ENCODE measurements at places on chromosomes 7 and 10. TPM values are rescaled to one million over a fixed set of nuclear protein-coding genes. Genes with fewer than 3 reads are reported as not detected.

DNA sequence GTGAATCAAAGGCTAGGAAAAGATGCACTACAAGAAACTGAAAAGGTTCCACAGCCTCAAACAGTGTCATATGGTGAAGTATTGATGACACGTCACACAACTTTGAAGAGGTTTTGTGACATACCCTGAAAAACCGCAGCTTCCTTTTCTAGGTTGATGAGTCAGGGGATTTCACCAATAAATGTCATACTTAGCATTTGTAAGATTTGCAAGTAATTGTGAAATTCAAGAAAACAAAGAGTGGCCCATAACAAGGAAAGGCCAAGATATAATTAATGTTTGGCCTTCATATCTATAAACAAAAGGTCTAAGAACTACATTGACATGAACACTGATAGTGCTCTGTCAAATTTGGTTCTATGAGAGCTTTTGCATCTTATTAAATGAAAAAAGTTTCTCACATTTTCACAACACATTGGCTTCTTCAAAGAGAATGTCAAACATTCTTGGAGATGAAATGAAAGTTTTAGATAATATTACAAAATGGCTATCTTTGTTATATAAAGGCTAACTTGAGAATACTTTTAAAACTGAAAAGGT lies 62.0 kb upstream of the NAMPT start:
- H3K27me3 ChIP-seq = no peaks in the 10 kb centered on the region
- no peaks in the 10 kb centered on the region for H3K36me3 ChIP-seq
- no peaks in the 10 kb centered on the region for H3K4me1 ChIP-seq
- no peak overlapping the region for H3K4me3 ChIP-seq

DNA sequence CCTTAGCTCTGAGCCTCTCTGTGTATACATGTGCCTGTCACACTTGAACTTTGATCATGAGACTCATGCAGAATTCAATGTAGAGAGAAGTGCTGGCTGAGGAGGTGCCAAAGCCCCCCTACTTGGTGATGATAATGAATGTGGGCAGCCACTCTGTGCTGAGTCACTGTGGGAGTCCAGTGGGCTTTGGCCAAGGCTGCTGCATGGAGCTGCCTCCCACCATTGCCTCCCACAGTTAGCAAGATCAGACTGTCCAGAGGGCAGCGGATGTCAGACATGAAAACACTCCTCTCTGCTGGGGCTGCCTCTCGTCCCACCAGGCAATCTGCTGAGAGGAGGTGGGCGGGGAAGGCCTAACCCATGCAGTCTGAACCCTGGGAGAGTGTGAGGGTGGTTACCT lies 180.3 kb downstream of the SH2D4B start:
- no peaks in the 10 kb centered on the region for H3K36me3 ChIP-seq
- H3K27me3 ChIP-seq = no peaks in the 10 kb centered on the region
- H3K4me1 ChIP-seq = no peaks in the 10 kb centered on the region

DNA sequence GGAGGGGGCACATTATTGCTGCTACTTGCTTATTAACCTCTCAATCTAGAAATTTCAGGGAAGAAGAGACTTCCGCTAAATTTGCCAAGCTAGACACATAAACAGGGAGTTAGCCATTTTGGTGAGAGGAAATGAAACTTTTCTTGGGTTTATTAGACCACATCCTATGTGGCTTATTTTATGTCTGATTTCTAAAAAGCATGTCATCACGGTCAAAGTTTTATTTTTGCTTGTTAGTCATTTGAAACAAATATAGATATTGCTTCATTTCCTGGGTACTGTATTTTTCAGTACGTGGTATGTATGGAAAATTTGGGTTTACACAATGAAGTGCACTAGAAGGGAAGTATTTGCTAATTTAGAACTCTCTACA lies 144.1 kb downstream of the TCF7L2 start:
- no peak overlapping the region for H3K27ac ChIP-seq
- DNase-seq = no peak
- H3K4me3 ChIP-seq = no peak overlapping the region

- H3K36me3 ChIP-seq = no peaks in the 10 kb centered on the region
- no peaks in the 10 kb centered on the region for H3K27me3 ChIP-seq
- no peak overlapping the region for H3K4me3 ChIP-seq
- no peak for DNase-seq
- H3K27ac ChIP-seq = no peak overlapping the region
Observed at GRCh38 chr7:112896026-112896601, 105.9 kb upstream of the TMEM168 start.

DNA sequence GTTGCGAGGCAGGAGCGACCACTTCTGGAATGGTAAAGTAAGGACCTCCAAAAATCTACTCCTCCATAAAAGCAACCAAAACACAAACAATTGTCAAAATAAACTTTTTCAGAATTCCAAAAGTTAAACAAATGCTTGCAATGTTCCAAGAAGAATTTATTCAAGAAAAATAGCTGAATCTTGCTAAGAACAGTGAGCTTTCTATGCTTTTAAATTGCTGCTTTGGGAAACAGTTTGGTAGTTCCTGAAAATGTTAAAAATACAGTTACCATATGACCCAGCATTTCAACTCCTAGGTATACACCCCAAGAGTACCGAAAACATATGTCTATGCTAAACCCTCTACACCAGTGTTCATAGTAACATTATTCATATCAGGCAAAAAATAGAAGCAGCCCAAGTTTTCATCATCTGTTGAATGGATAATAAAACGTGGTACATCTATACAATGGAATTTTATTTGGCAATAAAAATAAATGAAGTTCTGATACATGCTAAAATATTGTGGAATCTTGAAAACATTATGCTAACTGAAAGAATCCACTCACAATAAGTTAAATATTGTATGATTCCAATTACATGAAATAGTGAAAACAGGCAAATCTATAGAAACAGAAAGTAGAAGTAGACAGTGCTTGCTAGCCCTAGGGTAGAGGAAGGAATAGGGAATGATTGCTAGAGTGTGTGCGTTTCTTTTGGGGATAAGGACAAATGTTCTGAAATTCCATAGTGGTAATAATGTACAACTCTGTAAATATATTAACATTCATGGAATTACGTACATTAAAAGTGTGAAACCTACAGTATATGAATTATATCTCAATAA lies 57.0 kb downstream of the LRRN3 start:
- no peak for DNase-seq
- no peak overlapping the region for H3K4me3 ChIP-seq
- no peaks in the 10 kb centered on the region for H3K36me3 ChIP-seq
- no peaks in the 10 kb centered on the region for H3K4me1 ChIP-seq
- no peak overlapping the region for H3K27ac ChIP-seq
- no peaks in the 10 kb centered on the region for H3K27me3 ChIP-seq

- peaks cover 45% of the 10 kb centered on the region for H3K36me3 ChIP-seq
- no peak overlapping the region for H3K4me3 ChIP-seq
- peak overlapping the region; percentile 64 for H3K27ac ChIP-seq
- no peaks in the 10 kb centered on the region for H3K27me3 ChIP-seq
Observed at GRCh38 chr10:102812231-102812876, 24.9 kb downstream of the CYP17A1 start.

- no peak overlapping the region for H3K27ac ChIP-seq
- H3K36me3 ChIP-seq = no peaks in the 10 kb centered on the region
- H3K4me3 ChIP-seq = no peak overlapping the region
- H3K27me3 ChIP-seq = no peaks in the 10 kb centered on the region
Observed at GRCh38 chr7:94351703-94352102, 43.0 kb upstream of the COL1A2 start.

- H3K27me3 ChIP-seq = no peaks in the 10 kb centered on the region
- no peaks in the 10 kb centered on the region for H3K4me1 ChIP-seq
- no peak overlapping the region for H3K4me3 ChIP-seq
- H3K27ac ChIP-seq = no peak overlapping the region
Observed at GRCh38 chr7:149827089-149827981, 10.8 kb upstream of the ZNF862 start.

DNA sequence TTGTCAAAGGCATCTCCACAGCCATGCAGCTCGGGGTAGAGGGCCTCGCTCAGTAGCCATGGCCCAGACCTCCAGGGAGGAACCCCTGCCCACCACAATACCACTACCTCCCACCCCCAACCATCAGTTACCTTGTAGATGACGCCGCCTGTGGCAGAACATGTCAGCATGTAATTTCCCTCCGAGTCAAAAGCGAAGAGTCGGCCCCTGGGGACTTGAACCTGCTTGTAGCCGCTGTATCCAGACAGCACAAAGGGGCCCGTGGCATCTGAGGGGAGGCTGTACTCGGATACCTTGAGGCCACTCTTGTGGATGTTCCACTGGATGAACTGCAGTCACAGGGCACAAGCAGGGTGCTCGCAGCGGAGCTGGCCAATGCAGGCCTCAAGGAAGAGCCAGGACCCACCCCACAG lies 16.3 kb upstream of the CYREN start:
- H3K4me1 ChIP-seq = no peaks in the 10 kb centered on the region
- H3K4me3 ChIP-seq = no peak overlapping the region
- no peaks in the 10 kb centered on the region for H3K27me3 ChIP-seq
- H3K36me3 ChIP-seq = peaks cover 45% of the 10 kb centered on the region
- DNase-seq = no peak
- no peak overlapping the region for H3K27ac ChIP-seq

DNA sequence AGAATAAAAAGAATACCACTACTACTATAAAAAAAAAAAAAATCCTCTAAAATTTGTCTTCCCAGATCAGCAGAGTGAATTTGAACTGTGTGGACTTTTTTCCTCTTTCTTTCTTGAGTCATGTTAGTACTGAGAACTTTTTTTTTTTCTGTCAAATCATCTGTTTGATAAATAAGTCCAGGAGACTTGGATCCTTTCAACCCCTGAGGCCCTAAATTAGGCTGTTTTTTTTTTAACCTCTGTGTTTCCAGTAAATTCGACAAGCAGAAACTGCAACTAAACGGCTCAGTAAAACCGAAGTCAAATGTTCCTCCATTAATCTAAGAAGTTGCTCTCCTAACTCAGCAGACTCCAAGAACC lies 2.7 kb downstream of the MAP3K8 start:
- no peak for DNase-seq
- H3K27ac ChIP-seq = peak overlapping the region; percentile 100
- H3K27me3 ChIP-seq = no peaks in the 10 kb centered on the region
- peaks cover 38% of the 10 kb centered on the region for H3K4me1 ChIP-seq

Gene PHYHIPL
- not detected for total RNA-seq

Gene UCMA
- total RNA-seq = not detected

Gene C1QL3
- total RNA-seq = not detected

Gene LIPJ
- 0.83 TPM for total RNA-seq

Gene SAP25
- total RNA-seq = 6.2 TPM

Gene COL17A1
- total RNA-seq = 2.8 TPM

Gene GJD4
- total RNA-seq = not detected
